Cortex of kidney (tissue), 1 donor: ENCODE measurements at places on chromosomes 5 and 9.

GRCh38 chr5:60993875-60994571 lies 49.0 kb downstream of the NDUFAF2 start:
- DNase-seq = no peak

DNA sequence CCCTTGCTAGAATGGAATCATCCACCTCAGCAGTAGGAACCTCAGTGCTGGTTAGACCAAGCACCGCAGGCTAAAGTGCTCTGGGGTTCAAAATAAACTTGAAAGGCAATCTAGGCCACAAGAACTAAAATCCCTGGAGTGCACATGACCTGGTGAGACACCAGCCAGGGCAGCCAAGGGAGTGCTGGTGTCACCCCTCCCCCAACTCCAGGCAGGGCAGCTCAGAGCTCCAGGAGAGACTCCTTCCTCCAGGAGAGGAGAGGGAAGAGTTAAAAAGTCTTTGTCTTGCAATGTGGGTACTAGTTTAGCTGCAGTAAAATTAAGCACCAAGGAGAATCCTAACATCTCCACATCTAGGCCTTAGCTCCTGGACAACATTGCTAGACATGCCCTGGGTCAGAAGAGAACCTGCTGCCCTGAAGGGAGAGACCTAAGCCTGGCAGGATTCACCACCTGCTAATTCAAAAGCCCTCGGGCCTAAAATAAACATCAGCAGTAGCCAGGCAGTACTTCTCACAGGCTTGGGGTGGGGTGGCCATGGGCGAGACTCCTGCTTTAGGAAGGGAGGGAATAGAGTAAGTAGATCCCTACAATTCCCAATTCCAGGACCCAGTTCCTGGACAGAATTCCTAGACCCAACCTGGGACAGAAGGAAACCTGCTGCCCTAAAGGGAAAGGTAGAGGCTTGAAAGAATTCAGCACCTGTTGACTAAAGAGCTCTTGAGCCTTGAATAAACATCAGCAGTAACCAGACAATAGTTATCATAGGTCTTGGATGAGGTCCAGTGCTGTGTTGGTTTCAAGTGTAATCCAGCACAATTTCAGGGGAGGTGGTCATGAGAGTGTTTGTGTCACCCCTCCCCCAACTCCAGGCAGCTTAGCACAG lies 25.8 kb downstream of the UGT3A2 start:
- DNase-seq = no peak

DNA sequence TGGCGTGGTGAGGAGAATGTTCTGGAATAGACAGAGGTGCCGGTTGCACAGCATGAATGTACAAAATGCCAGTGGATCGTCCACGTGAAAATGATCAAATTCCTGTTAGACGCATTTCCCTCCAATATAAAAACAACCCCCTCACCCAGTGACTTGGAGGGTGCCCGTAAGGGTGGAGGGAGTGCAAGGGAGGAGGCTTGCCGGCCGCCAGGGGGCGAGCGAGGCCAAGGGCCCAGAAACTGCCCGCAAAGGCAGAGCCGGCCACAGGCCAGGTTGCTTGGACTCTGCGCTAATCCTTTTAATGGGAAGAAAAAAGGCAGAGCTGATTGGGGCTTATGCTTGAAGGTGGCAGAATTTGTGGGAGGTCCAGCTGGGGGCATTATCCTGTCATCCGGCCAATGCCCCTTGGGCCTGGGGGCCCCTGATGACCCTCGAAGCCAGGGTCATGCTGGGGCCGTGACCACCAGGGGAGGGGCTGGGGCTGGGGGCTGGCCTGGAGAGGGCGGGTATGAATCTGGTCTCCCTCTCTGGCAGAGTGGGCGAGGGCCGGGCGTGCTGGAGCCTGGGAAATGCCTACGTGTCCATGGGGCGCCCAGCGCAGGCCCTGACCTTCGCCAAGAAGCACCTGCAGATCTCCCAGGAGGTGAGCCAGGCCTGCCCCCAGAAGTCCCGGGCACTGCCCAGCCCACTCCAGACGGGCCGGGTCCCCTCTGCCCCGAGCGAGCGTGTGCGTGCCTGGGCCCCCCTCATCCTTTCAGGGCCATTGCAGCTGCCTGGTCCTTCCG lies 12.0 kb downstream of the GPSM1 start:
- DNase-seq = no peak

DNA sequence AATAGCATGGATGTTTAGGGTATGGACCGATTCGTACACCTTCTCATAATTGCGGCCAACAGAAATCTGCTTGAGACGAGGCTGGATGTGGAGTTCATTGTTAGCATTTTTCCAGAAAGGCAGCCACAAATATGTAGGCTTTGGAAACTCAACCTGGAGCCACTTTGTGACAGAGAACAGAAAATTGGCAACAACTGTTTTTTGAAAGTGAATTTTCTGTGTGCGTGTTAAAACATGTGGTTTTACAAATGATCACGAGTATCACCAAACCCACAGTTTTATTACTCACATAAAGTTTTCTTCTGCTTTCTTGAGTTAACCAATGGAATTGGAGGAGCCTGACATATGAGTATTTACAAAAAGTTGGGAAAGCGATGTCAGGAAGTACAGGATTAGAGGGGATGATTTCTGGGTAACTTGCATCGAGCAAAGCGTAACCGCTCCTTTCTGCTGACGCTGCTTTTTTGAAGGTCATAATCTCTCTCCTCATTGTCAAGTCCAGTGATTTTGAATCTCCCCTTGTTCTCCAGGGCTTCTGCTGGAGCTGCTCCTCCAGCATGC lies 138.5 kb upstream of the TAF11L2 start:
- no peak for DNase-seq

- no peak for DNase-seq
Measured at GRCh38 chr5:117103703-117104102, 529.1 kb upstream of the SEMA6A start.

DNA sequence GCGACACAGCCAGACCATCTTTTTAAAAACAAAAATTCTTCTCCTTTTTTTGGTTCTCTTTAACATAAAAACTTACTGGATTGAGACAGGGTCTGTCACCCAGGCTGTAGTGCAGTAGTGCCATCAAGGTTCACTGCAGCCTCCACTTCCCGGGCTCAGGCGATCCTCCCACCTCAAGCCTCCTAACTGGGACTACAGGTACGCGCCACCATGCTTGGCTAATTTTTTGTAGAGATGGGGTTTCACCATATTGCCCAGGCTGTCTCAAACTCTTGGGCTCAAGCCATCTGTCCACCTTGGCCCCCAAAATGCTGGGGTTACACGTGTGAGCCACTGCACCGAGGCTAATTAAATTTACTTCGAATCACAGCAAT lies 13.8 kb downstream of the HNRNPK start:
- DNase-seq = no peak

DNA sequence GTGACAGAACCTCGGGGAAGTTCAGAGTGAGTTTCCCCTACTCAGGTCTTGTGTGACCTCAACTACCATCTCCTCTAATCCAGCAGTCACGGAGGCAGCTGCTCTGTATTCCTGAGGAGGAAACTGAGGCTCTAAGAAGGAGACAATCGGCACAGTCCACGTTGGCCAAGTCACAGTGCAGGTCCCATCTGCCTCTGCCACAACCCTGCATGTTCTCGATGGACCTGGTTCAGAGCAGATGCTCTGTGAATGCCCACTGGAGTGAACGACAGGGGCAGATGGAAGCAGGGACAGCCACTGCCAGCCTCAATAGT lies 722 bp upstream of the ERGIC1 start:
- DNase-seq = no peak

DNA sequence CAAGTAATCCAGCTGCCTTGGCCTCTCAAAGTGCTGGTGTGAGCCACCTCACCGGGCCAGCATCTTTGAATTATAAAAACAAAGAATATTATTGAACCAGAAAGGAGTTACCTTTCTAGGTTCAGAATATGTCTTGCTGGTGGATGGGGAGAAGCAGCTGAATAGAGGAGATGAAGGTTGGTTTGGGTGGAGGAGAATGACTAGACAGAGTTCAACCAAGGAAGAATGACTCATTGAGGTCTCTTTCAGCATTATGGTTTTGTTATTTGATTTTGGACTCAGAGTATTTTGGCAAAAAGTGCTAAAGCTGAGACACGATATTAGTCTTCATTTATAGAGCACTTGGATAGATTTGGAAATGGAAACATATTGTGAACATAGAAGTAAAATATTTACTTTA lies 75.2 kb upstream of the MPDZ start:
- no peak for DNase-seq

- no peak for DNase-seq
Measured at GRCh38 chr5:32713361-32713769, 2.2 kb downstream of the NPR3 start.

GRCh38 chr9:109974918-109975276 lies 194.9 kb downstream of the PALM2AKAP2 start:
- no peak for DNase-seq

GRCh38 chr5:153490118-153491037 lies at the start of gene GRIA1:
GRIA1 (plus strand) TSS chr5:153490670.
- DNase-seq = no peak

DNA sequence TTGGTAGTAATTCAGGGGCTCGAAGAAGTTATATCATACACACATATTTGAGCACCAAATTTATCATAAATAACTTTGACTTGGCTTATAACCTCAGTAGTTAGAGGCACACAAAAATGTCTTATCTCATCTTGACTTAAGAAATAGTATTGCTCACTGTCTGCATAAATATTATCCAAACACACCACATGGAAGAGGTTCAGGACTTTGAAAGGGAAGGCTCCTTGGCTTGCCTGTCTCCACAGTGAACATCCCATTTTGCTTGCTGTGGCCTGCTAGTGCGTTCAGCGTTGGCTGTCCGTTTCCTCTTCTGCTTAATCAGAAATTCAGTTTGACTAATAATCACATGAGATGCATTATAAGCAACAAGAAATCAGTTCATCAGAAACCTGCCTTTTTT lies 13.9 kb downstream of the GRXCR2 start:
- DNase-seq = no peak

DNA sequence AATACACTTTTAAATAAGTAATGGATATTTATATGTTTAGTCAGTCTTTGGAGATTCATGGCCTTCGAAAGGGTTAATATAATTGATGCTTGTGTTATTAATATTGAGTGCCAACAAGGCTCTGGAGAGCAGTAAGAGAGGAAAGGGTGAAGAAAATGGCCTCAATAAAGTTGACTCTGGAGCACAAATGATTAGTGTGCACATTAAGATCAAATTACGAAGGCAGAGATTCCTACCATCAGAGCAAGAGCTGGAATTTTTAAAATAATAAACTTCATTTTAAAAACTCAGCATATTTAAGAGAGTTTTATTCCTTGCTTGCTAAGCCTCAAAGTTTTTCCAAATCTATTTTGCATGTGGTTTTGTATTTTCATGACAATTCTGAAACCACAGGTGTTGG lies 14.8 kb downstream of the SLC44A1 start:
- no peak for DNase-seq

- no peak for DNase-seq
Measured at GRCh38 chr9:75226403-75227139, 138.3 kb downstream of the OSTF1 start.

DNA sequence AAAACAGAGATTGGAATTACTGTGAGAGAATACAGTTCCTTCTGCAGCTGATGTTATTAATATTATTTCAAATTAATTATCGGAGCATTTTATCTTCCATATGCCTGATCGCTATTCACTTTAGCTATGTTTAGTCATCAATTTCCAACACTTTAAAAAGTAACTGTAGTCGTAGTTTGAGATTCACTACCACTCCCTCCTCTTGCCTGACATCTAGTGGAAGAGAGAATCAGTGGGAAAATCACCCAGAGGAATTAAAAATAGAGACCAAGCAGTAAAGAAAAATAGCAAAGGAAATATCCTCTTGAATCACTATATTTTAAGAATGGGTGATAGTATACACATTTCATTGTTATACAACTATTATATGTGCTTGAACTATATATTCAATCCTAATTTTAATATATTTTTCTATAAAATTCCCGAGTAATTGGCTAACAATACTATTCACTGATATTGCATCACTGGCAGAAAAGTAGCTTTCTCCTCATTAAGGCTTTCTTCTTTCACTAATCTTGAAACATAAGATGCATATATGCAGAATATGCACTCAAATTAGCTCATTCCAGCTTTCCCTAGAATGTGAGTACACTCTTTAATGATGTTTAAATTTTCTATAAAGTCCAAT lies 708.7 kb downstream of the CDH9 start:
- no peak for DNase-seq

DNA sequence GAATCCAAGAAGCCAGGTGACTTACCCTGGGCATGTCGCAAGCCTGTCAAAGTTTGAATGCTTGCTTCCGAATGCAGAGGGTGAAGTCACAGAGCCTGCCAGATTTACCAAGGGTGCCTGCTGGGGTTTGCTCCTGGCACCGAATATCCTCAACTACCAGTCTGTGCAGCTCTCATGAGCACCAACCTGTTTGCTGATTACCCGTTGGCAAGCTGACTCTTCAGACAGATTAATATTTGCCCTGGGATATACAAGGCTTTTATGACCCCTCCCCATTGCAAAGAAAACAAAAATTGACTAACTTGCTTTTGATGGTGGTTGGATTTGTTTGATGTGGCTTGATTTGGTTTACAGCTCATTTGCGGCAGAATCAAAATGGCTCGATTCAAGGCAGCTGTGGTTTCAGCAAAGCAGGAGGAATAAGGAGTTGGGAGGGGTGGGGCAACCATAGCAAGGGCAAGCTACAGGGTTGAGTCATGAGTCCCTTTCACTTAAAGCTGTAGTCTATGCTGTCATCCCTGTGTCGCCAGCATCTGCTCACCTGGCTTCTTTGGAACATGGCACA lies 82.3 kb upstream of the AGXT2 start:
- no peak for DNase-seq

DNA sequence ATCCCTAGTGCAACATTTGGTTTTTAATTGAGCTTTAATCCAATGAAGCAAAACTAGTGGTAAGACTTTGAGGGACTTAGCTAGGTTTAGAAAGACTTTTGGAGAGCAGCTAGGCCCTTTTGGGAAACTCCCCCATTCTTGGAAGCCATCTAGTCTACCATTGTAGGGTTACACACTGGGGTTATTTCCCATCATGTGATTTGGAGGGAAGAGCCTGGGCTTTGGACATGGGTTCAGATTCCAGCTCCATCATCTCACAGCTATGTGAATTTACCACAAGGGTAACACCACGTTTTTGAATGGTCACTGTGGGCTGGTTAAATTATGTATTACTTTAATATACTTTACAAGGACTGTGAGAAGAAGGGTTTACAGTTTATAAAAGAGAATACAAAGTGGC lies 18.3 kb upstream of the TNFSF15 start:
- no peak for DNase-seq

- no peak for DNase-seq
Measured at GRCh38 chr9:88898039-88898720, 93.1 kb upstream of the S1PR3 start.

GRCh38 chr9:123544007-123544827 lies 188.2 kb downstream of the CRB2 start:
- DNase-seq = no peak

GRCh38 chr9:129567842-129568559 lies 52.9 kb downstream of the C9orf50 start:
- DNase-seq = no peak

GRCh38 chr9:6852243-6852963 lies 94.6 kb downstream of the KDM4C start:
- no peak for DNase-seq

DNA sequence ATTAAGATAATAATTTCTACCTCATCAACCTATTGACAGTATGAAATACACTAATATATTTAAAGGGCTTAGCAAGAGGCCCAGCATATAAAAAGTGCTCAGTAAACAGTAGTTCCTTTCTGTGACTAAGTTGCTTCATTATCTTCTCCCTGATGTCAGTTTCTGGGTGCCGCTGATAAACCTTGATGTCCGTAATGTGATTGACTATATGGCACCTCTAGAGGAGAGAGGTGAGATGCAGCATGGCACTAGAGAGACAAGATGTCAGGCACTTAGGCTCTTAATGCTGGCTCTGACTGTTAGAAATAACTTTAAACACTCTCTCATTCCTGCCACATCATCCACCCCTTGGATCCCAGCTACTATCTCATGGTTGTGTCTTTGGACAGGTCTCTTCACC lies 455.9 kb upstream of the KLF4 start:
- no peak for DNase-seq

GRCh38 chr5:31863991-31864411 lies 225.1 kb downstream of the PDZD2 start:
- DNase-seq = no peak
